ENCODE measurements at places on chromosomes 12 and 14. TPM values are rescaled to one million over a fixed set of nuclear protein-coding genes. Genes with fewer than 3 reads are reported as not detected.

Gene SRRM4
- 0.91 TPM for total RNA-seq

Gene TAS2R7
- total RNA-seq = not detected

DNA sequence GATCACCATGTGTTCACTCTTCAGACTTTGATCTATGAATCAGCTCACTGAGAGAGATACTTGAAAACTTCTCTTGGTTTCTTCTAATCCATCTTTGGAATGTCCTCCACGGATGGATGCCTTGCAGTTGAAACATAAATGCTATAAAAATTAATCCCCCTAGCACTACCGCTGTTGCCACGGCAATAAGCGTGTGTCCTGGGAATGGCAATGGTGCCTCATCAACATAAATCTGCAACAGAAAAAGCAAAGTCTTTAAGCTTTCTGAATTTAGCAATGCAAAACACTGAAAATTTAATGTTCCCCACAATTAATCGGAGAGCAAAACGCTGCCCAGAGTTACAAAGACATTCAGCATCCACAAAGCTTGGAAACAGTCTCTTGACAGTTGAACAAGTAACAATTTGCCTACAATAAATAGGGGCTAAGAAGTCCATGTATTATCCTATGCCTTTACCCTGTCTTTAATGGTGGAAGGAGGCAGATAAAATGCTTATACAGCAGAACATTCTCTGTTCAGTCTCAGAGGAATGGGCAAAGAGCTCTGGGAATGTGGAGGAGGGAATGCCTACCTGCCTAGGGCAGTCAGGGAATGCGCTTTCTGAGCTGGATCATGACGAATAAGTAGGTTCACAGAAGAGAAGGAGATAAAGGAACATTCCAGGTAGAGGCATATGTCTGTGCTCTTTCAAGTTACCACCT, 70.9 kb upstream of the PPP4R3A start:
- DNase-seq = no peak

GRCh38 chr12:127620735-127621355, 646.1 kb upstream of the TMEM132C start:
- DNase-seq = no peak

DNA sequence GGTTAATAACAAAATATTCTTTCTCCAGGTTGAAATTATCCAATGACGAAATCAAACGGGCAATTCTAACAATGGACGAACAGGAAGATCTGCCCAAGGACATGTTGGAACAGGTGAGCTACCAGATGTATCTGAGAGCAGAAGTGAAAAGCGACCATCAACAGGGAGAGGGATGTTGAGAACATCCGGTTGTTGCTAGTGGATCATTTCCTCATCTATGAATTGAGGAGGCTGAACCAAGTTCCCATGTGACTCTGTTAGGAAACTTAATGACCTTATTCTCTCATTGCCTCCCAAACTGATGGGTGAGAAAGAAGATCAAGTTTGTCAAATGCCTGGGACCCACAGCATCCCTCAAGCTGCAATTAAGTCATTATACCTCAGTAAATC, 117.7 kb downstream of the GPR135 start:
- DNase-seq = no peak

Data from right cardiac atrium (tissue), 5 donors.